ENCODE measurements at places on chromosomes 13 and 19.

DNA sequence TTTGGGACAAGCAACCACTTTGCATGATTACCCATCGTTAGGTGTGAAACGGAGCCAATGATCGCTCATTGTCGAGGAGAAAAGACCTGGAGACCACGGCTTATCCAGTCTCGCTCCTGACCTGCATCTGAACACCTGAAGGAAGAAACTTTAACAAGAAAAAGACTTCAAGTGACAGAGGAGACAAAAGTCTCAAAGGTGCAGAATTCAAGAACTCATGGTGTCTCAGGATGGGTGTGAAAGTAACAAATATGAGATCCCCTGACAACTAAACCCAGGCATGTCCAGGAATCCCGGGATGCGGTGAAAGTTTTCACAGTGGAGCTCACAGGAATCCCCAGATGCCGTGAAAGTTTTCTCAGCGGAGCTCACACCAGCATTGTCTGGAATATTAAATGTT lies 6.3 kb upstream of the ATP11A start:
- no peak for DNase-seq

DNA sequence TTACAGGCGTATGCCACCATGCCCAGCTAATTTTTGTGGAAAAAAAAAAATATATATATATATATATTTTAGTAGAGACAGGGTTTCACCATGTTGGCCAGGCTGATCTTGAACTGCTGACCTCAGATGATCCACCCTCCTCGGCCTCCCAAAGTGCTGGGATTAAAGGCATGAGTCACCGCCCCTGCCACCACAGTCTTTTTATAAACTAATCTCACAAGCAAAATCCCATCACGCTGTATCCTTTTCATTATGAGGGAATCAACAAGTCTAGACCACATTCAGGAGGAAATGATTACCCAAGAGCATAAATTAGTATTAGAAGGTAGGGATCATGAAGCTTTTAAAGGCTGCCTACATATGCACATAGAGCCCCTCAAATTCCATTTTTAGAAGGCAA lies 210.6 kb upstream of the NBEA start:
- DNase-seq, result no peak

DNA sequence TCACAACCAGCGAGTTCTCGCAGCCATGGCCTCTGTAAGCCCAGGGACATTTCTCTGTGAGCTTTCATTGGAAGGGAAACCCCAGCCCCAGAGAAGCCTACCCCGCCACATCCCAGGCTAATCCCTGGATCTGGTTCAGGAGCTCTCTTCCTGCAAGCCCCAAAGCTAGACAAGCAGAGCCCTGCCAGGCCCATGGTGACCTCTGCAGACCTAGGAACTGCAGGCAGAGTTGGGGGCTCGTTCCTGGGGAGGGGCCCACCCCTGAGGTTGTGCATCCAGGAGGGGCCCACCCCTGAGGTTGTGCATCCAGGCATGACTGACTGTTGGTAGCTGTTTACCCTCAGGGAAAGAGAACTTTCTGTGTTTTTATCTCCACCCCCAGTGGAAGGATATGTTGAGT lies 21.7 kb downstream of the KCTD15 start:
- DNase-seq, result no peak

- DNase-seq, result no peak
Observed at GRCh38 chr13:40974460-40975407, 44.4 kb downstream of the ELF1 start.

- no peak for DNase-seq
Observed at GRCh38 chr13:22286338-22286737, 615.5 kb downstream of the FGF9 start.

GRCh38 chr13:19150712-19151228 lies 30.9 kb downstream of the TUBA3C start:
- DNase-seq, result no peak

DNA sequence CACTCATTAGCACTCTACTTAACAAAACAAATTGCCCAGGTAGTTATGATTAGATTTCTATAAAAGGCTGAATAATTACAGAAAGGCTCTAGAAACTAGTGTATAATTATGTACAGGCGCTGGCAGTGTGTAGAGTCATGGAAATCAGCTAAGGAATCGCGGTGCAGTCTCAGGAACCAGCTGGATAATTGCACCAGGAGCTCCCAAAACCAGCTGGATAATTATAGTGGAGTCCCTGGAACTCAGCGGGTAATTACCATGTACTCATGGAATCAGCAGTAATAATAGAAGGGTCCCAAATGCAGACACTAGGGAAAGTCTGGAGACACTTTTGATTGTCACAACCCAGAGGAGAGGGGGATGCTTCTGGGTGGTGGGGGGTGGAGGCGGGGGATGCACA lies 23.2 kb upstream of the TTYH1 start:
- no peak for DNase-seq

DNA sequence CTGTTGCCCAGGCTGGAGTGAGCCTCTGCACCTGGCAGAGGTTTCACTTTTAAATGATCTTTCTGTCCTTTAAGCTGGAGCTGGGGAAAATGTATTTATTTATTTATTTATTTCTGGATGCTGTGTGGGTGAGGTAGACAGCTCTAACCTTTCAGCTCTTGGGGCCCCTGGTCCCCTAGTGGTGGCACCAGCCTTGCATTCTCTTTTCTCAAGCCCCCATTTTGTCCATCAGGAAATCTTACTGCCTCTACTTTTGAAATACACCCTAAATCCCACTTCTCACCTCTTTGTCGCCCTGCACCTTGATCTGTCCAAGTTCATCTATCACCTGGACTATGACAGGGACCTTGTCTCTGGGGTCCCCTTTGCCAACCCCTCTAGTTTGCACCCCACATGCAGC lies 2.1 kb upstream of the B9D2 start:
- DNase-seq, result no peak

DNA sequence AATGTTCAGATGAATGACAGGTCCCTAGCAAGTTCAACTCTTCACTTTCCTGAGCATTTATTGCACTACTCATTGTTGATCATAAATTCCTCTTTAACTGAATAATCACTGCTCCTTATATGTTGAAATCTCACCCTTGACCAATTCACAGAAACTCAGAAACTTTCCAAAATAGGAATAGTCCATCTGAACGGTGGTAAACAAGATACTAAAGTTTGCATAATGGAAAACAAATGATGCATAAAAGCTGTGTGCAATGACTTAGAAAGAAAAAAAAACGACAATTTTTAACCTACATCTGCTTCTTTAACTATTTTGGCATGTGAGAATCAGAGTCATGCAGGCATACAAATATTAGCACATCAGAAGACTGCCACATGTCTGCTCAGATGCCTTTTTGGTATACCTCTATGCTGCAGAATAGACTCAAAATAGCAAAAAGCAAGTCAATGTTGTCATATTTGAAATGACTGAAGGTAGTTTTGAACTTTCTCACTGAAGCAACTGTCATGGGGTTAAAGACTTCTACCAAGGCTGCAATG lies 34.8 kb downstream of the SLC10A2 start:
- DNase-seq, result no peak

DNA sequence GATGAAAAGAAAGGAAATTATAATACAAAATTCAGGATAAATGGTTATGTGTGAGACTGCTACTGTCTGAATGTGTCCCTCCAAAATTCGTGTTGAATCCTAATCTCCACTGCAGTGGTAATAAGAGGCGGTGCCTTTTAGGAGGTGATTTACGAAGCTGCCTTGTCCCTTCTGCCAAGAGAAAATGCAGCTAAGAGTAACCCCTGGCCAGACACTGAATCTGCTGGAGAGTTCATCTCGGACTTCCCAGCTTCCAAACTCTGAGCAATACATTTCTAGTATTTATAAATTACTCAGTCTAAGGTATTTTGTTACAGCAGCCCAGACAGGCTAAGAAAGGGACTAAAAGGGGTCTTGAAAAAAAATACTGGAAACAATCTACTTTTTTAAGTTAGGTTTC lies 152.6 kb downstream of the KLF12 start:
- DNase-seq, result no peak

GRCh38 chr13:113928685-113929627 lies 44.9 kb downstream of the C13orf46 start:
- DNase-seq, result no peak

DNA sequence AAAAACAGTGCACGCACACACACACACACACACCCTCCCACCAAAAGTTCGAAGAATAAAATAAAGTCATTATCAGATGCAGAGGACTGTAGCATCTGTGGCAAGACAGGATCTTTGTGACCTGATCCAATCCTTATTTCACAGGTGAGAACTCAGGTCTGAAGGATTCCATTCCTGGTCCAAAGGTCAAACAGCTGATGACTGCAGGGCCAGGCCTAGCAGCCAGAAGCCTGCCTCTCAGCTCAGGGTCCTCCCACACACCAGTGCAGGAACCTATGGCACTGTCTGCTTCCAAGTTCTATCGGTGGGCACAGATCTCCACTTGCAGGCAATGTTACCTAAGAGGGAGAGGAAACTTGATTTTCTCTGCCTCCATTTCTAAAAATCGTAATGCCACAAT lies 57.5 kb downstream of the SERP2 start:
- no peak for DNase-seq

- DNase-seq, result no peak
Observed at GRCh38 chr19:35938282-35939224, 2.4 kb downstream of the LRFN3 start.

DNA sequence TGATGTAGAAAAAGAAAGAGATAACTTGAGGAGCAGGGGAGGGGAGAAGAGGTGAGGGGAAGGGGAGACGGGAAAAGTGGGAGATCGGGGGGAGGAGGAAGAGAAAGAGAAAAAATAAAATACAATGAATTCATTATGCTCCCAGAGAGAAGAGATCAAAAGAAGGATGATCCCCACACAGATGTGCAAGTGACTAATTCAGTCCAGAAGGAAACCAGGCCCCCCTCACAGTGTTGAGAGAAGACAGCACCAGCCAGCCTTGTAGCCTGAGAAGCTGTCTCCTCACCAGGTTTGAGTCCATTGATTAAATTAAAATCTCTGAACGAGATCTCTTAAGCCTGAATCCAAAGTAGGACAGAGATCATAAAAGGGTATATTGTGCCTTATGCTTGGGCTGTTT lies 333.7 kb upstream of the NBEA start:
- DNase-seq, result no peak

- peak; percentile 16 for DNase-seq
Observed at GRCh38 chr13:73754727-73755292, 379.4 kb downstream of the KLF12 start.

DNA sequence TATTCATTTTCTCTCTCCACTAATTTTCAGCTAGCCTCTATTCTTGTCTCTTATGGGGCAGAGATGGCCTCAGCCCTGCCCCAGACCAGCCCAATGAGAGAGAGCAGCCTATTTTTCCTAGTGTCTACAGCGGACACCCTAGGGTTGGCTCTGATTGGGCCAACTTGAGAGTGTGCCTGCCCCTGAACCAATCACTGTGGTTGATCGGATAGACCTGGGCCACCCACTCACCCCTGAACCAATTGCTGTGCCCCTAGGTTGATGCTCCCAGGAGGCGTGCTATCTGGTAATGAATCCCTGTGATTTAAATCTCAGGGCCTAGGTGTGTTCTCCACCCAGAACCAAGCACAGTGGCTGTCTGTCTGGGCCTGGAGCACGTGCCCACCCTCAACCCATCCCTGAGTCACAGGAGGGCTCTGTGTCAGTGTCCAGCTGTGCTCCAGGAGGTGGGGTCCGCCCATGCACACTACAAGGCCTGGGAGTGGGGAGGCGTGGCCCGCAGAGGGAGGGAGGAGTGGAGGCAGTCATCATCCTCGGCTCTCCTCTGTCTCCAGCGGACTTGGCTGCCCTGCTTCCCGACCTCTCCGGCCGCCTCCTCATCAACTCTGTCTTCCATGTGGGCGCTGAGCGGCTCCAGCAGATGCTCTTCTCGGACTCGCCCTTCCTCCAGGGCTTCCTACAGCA lies 14.9 kb upstream of the SCN1B start:
- no peak for DNase-seq

DNA sequence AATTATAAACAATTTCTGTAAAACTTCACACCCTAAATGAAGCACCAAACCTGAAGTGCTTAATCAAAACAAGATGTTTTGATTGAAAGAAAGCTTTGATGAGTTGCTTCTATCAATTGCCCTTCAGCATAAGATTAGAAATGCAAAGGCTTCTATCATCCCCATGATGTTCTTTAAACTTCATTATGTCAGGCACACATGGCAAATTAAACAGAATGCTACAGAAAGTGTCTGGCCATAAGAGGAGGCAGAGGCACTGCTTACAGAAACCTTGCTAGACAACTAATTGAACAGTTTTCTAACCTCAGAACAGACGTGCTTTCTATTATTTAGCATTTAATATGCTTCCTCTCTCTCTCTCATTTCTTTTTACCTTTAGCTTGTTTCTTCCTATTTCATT lies 228.1 kb downstream of the DCLK1 start:
- no peak for DNase-seq

Measured in activated T-cell treated with anti-CD3 and anti-CD28 coated beads for 24 hours (primary cell).